Kasumi-1 (cell line): ENCODE measurements at places on chromosomes 11 and 22.

DNA sequence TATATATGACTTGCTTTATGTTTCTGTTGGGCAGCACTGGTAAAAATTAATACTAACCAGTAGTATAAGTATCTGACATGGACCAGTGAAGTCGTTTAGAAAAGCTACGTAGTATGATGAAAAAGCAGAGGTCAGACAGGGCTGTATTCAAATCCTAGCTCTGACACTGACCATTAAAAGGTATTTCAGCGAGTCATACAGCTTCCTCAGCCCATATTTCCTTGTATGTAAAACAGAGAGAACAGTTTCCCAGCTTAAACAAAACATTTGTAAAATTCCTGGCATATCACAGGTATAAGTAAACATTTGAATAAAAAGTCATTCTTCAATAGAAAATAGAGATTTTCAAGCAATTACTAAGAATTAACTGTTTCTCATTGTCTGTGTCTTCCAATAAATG, 4.2 kb downstream of the NOX4 start:
- DNase-seq = no peak

DNA sequence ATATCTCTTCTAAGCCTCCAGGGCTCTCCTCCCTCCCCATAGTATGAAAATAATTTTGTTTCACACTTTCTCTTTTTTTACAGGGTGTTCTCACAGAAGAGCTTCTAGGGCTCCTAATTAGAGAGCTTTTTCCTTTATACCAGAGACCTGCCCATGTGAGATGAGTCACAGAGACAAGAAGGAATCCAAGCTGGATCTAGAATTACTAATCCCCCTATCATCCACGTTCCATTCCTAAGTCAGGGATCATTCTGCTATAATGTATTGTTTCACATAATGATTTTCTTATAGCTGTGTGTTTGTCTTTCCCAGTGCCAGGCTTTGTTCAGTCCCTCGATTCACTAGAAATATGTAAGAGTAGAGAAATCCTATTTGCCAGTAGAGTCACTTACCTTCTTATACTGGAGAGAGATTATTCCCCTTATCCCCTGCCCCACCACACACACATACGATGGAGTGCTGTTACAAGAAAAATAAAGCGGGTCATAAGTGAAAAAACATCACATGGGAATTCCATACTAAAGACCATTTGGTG, 778.3 kb upstream of the LRRC4C start:
- DNase-seq = no peak

DNA sequence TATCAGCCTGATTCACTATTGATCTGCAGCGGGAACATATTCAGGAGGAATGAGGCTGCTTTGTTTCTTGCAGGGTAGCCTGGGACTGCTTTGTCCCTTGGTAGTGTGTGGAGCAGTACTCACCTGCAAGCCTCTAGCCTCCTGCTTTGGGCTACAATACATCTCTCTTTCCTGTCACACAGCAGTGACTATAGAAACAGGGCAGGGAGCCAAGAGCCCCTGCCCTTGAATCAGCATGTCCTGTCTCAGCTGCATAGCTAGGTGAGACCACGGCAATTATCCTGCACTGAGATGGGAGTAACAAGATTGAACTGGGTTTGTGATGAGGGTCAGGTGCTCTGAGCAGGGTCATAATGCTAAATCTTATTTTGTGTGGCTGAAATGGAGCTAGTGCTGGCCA, 191.9 kb downstream of the NELL1 start:
- DNase-seq = no peak

GRCh38 chr22:35357883-35358621, 22.8 kb upstream of the HMOX1 start:
- no peak for DNase-seq

- DNase-seq = no peak
Measured at GRCh38 chr22:44597616-44598015, 99.6 kb upstream of the RTL6 start.

GRCh38 chr11:18731949-18732821, 6.2 kb upstream of the IGSF22 start:
- peak; percentile 42 for DNase-seq

- DNase-seq = no peak
Measured at GRCh38 chr11:70668204-70669202, 270.2 kb downstream of the CTTN start.

GRCh38 chr11:108929241-108929640, 264.4 kb downstream of the DDX10 start:
- DNase-seq = no peak

DNA sequence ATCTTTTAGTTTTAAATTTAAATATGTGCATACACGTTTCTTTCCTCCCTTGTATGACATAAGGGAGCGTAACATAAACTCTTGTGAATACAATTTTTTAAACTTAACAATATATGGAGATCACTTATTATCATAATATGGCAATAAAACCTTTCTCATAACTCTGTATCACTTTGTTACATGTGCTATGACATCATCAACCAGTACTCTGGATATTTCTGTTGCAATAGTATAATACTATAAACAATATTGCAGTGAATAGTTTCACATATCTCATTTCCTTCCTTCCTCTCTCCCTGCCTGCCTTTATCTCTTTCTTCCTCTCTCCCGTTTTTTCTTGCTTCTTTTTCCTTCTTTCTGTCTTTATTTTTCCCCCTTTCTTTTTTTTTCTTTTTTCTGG, 1278.0 kb upstream of the CNTN5 start:
- no peak for DNase-seq
